Activated T-helper 1 cell treated with Interleukin-2 at 50 U/mL for 16 hours (primary cell): ENCODE measurements at places on chromosomes 13 and 19.

DNA sequence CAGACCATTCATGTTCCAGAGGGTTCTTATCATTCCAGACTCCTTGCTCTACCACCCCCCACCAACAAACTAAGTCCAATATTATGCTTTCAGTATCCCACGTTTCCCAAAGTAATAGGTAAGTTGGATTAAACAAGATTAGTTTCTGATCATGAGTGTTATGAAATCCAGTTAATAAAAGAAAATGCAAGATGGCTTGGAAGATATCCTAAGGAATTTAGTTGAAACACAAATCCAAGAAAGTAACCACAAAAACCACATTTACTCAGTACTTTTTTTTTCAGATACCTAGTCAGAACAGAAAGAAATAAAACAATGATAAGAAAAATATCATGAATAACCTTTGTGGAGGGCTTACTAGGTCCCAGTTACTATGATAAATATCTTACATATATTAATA is 119.4 kb upstream of the MIR17HG start:
- DNase-seq: no peak

GRCh38 chr19:18430417-18431144 is 7.4 kb downstream of the ISYNA1 start:
- no peak for DNase-seq

DNA sequence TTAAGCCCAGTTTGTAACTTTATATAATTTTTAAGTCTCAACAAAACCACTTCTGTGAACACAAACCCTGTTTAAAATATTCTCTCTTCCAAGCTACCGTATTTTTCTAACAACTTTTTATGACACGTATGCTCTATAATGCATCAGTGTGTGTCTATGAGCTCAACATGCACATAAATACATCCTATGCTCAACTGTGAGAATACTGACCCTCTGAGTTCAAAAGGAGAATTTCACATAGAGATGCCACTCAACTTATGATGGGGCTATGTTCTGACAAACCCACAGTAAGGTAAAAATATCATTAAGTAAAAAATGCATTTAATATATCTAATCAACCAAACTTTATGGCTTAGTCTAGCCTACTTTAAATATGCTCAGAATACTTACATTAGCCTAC is 1139.7 kb upstream of the SPRY2 start:
- DNase-seq: no peak

- DNase-seq: no peak
Measured at GRCh38 chr13:110953416-110953815, 38.5 kb upstream of the ANKRD10 start.

DNA sequence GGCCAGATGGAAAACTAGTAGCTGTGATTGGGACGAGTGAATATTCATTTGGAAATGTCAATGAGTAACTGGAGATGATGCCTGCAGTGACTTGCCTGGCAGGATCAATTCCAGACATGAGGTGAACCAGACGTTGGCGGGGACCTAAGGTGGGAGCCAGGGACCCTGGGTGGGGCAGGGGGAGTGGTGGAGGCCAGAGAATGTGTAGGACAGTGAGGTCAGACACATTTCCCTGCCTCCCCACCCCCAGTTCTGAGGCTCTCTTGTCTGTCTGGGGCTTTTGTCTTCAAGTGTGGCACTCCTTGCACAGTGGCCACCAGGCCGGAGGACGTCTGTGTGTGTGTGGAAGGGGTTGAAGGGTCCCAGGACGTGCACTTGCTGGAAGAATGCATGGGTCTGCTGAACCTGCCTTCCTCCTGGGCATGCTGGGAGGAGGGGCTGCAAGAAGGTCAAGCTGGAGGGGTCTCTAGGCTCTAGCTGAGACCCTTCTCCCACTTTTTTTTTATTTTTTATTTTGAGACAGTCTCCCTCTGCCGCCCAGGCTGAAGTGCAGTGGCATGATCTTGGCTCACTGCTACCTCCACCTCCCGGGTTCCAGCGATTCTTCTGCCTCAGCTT is 51.6 kb downstream of the CHST8 start:
- no peak for DNase-seq

GRCh38 chr19:53898636-53899341 is 10.3 kb upstream of the CACNG7 start:
- no peak for DNase-seq

DNA sequence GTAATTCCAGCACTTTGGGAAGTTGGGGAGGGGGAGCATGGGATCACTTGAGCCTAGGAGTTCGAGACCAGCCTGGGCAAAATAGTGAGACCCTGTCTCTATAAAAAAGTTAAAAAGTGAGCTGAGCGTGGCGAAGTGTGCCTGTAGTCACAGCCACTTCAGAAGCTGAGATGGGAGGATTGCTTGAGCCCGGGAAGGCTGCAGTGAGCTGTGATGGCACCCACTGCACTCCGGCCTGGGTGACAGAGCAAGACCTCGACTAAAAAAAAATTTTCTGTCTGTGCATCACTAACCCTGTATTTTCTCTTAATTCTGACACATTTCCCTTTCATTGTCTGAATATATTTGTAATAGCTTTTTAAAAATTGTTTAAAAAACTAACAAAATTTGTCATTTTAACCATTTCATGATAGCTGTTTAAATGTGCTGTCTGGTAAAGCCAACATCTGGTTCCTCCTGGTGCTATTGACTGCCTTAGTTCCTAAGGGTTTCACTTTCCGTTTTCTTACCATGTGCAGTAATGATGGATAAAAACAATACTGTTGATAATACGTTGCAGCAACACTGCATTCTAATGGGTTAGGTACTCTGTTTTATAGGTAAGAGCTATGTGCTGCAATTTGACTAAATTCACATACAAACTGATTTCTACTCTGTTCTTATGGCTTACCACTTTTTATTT is 29.7 kb downstream of the LATS2 start:
- DNase-seq: no peak

DNA sequence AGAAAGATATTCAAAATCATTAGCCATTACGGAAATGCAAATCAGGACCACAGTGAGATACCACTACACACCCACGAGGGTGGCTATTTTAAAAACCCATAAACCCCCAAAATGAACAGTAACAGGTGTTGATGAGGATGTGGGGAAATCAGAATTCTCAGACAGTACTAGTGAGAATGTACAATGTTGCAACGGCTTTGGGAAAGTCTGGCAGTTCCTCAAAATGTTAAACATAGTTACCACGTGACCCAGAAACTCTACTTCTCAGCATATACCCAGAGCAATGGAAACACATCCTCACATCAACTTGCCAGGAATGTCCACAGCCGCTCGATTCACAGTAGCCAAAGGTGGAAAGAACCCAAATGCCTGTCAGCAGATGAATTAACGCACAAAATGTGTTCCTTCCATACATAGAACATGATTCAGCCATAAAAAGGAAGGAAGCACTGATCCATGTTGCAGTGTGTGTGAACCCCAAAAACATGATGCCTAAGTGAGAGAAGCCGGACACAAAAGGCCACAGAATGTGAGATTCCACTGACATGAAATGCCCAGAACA is 7.0 kb downstream of the PLVAP start:
- no peak for DNase-seq

- no peak for DNase-seq
Measured at GRCh38 chr19:1081301-1082164, 13.6 kb downstream of the POLR2E start.

DNA sequence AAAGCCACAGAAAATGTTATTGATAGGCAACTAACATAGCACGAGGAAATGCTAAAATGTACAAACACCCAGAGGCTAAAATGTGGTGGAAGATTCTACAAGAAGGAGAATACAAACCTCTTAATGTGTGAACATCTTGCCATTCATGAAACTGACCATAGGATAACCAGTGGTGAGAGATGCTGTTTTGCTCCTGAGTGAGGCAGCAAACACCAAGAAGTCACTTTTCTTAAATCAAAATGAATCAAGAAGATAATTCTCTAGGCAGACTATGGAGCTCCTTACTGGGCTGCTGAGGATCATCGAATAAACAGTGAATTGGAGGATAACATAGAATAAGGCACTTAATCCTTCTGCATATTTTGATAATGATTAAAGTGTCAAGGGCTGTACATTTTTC is 375.4 kb upstream of the SLITRK6 start:
- DNase-seq: no peak

GRCh38 chr13:25295701-25296100 is 5.7 kb upstream of the NUP58 start:
- DNase-seq: no peak

DNA sequence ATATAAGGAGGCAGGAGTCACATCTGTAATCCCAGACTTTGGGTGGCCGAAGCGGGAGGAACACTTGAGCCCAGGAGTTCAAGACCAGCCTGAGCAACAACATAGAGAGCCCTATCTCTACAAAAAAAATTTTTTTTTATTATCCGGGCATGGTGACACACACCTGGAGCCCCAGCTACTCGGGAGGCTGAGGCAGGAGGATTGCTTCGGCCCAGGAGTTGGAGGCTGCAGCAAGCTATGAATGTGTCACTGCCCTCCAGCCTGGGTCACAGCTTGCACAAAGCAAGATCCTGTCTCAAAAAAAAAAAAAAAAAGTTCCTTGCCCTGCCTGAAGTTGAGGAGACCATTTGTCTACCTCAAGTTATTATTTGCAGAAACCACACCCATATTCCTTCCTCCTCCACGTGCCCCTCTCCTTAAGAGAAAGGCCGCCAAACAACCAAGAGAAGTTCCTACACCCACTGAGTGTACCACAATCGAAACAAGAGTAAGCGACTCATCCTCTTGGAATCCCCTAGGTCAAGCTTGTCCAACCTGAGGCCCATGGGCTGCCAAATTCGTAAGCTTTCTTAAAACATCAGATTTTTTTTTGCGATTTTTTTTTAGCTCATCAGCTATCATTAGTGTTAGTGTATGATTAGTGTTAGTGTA is 2.2 kb downstream of the ABCC4 start:
- DNase-seq: no peak

GRCh38 chr13:45196622-45197021 is 4.2 kb downstream of the KCTD4 start:
- no peak for DNase-seq

GRCh38 chr13:19888799-19889198 is 25.4 kb upstream of the ZMYM5 start:
- DNase-seq: no peak

DNA sequence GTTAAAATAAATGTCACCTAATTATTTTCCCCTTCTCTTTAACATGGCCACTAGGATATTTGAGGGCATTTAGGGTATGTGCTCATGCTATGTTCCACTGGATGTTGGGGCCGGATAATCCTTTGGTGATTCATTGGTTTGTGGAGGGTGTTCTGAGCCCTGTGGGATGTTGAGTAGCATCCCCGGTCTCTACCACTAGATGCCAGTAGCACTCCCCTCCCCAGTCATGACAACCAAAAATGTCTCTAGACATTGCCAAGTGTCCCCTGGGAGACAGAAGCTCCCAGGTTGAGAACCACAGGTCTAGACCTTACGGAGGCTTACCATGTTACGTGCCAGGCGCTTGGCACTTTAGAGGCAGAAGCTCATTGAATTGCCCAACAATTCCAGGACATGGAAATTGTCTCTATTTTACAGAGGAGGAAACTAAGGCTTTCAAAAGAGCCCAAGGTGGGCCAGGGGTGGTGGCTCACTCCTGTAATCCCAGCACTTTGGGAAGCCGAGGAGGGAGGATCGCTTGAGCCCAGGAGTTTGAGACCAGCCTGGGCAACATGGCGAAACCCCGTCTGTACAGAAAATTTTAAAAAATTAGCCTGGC is 14.1 kb downstream of the SHANK1 start:
- DNase-seq: no peak

DNA sequence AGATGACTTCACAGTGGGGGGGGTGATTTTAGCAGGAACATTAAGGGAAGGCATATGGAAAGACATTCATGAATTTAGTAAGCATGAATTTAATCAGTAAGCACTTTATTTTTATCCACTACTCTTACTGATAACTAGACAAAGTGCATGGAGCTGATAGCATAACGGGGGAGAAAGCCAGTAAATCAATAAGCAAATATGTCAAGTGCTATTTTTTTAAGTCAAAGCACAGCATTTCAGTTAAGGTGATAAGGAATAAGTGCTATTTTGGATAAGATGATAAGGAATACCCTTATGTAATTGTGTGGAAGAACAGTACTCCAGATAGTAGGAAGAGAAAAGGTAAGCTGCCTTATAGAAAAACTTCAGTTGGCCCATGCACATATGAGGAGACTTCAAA is 19.4 kb downstream of the UFM1 start:
- DNase-seq: no peak

GRCh38 chr13:38265132-38265497 is 84.5 kb upstream of the UFM1 start:
- DNase-seq: no peak

DNA sequence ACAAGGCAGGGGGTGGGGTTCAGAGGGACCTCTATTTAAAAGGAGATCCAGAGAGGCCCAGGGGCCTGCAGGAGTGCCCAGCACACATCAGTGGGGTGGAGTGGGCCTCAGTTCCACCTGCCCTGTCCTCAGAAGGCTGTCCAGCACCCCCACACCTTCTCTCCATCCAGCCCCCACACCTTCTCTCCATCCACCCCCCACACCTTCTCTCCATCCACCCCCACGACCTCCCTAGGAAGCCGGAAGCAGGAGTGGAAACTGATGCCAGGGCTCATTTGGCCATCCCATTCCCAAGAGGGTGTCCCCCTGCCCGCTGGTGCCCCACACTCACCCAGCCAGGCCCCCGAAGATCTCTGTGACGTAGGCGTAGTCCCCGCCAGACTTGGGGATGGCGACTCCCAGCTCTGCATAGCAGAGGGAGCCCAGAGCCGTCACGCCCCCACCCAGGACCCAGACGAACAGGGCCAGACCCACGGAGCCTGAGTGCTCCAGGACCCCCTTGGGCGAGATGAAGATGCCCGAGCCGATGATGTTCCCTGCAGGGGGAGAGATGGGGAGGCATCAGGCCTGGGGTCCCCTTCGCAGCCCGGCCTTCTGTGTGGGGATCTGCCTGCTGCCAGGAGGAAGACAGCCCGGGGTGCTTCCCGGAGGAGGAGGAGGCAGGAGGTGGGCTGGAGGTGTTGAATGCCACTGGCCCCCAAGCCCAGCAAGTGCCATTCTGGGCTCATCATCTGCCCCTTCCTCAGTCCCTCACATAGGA is 10.0 kb downstream of the SLC7A10 start:
- no peak for DNase-seq

DNA sequence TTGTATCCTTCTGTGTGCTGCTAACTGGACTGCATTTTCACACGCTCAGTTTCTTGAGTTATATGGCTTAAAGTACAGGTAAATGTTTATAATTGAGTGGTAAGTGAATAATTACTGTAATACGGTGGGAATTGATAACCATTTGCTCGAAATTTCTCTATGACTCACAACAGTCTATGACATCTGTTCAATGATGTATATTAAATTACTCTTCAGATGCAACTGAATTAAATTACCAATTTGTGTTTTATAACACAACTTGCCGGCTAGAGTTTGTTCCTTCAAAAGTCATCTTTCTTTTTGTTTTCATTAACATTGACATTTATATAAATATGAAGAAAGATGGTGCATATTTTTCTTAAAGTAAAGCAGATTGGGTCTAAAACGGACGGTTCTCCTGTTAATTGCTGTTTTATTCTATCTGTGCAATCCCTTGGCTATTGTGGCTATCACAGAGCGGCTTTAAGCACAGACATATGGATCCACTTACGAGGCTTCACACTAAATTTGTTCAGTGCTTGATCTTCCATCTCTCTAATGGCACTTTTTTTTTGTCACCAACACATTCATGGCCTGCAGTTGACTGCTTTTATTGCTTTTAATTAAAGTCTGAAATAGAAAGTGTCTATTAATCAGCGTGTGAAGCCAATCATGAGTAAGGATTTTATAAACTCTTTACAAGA is 1291.6 kb upstream of the SLC10A2 start:
- DNase-seq: no peak

GRCh38 chr19:51572908-51573307 is 1.8 kb downstream of the ZNF175 start:
- DNase-seq: no peak

- DNase-seq: no peak
Measured at GRCh38 chr13:29324601-29325000, 270.9 kb downstream of the SLC7A1 start.
